Natural killer cell (primary cell): ENCODE measurements at places on chromosomes 1 and 21. TPM values are rescaled to one million over a fixed set of nuclear protein-coding genes. Genes with fewer than 3 reads are reported as not detected.

GRCh38 chr1:28074892-28075511 is 13.4 kb downstream of the EYA3 start:
- no peak for DNase-seq

GRCh38 chr1:248816042-248816851 is 9.5 kb downstream of the SH3BP5L start:
- no peak for DNase-seq

DNA sequence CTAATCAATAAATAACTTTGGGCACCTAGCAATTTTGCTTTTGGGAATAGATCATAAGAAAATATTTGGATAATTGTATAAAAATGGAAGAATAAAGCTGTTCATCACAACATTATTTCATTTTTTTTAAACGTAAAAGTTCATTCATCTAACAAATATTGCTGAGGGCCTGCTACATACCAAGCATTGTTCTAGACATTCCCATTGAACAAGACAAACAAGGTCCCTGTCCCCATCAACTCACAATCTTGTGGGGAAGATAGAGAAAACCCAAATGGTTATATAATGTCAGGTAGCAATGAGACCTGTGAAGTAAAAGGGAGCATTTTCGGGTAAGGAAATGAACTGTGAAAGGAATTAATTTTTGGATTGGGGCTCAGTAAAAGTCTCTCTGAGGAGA is 54.0 kb upstream of the BEND5 start:
- DNase-seq: no peak

- peak; percentile 59 for DNase-seq
Observed at GRCh38 chr1:202811296-202812175, 782 bp downstream of the PCAT6 start.

GRCh38 chr1:247298701-247299100 is 33.0 kb downstream of the ZNF496 start:
- no peak for DNase-seq

DNA sequence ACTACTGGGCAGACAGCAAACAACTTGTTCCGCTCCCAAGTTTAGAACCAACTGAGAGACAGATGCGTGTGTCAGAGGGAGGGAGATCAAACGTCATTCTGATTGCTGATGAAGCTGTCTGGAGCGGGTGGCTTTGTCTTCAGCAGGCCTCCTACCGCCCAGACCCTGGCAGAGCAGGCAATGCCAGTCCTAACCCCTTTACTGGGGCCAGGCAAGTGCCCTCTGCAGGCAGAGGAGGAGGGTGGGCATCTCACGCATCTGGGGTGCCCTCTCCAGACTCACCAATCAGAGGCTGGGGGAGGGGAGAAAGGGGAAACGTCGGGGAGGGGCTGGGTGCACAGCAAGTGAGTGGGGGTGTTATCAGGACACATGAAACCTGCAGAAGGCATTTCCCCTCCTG is 126.6 kb downstream of the ACTL8 start:
- no peak for DNase-seq

DNA sequence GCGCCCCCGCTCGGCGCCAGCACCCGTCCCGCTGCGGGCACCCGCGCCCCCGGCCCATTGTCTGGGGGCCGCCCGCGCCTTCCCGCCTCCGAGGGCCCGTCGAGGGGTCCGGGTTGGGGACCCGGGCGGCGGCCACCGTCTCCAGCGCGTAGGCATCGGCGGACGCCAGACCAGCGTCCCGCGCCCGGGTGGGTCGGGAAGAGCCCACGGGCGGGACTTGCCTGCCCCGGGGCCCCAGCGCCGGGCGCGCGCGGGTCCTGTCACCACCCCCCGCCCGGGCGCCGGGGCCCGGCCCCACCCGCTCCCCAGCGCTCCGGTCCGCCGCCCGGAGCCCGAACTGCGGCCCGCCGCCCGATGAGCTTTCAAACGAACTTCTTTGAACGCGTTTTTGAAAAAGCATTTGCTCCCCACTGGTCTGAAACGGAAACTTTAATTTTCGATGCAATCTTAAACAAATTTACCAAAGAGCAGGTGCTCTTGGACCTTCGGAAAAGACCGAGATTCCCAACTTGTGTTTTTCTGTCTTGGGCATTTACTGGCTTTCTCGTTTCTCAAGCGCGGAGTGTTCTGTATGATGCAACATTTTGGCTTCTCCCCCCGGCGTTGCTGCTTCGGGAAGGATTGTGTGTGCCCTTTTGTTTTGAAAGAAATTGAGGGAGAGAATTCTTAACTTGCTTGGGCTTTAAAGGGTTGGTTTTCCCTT is 615 bp downstream of the CLIC4 start:
- DNase-seq: no peak

Gene MYBPH
- total RNA-seq: not detected

Gene OXCT2
- total RNA-seq: 1.9 TPM

Gene CFHR1
- total RNA-seq: not detected

Gene C8B
- not detected for total RNA-seq

Gene DISP1
- 4.8 TPM for total RNA-seq

Gene COL16A1
- not detected for total RNA-seq

Gene C1QA
- total RNA-seq: 3.9 TPM

Gene MEX3A
- total RNA-seq: 0.05 TPM
